GM23338 (cell line): ENCODE measurements at places on chromosomes 6 and 20. TPM values are rescaled to one million over a fixed set of nuclear protein-coding genes. Genes with fewer than 3 reads are reported as not detected.

DNA sequence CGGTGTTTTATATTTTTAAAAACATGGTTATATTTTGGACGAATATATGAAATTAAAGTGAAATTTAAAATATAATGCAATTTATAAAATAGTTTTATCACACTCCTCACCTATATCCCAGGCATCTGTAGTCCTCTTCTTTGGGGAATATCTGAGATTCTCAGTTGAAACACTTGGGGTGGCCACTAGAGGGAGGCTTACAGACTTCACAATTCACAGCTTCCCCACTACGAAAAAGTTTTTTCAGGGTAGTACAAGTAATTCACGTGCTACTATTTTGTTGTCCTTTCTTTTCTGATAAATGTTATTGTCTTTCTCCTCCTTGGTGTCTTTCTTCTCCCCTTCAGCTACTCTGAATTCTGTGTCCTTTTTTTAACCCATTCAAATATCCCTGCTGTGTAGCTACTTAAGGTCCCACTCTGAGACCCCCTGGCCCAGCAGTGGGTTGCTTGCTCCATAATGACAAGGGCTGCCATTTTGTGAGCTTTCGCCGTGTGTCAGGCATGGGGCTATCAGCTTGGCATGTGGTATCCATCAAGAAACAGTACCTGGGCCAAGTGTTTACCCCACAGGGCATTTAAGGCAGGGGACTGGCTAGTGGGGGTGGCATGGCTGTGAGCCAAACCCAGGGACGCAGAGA lies 43.6 kb upstream of the PHACTR3 start:
- peaks cover 4% of the 10 kb centered on the region; the same call in 1 of the 2 replicates for H3K27me3 ChIP-seq
- H3K4me1 ChIP-seq = no peaks in the 10 kb centered on the region; the same call in 1 of the 2 replicates
- no peaks in the 10 kb centered on the region for H3K36me3 ChIP-seq
- peak; percentile 73 for DNase-seq
- H3K4me3 ChIP-seq = no peak overlapping the region

- H3K27ac ChIP-seq = no peak overlapping the region
- no peak for DNase-seq
- no peaks in the 10 kb centered on the region for H3K27me3 ChIP-seq
- H3K4me1 ChIP-seq = peaks cover 55% of the 10 kb centered on the region
- H3K36me3 ChIP-seq = no peaks in the 10 kb centered on the region
- no peak overlapping the region for H3K4me3 ChIP-seq
Measured at GRCh38 chr20:51702556-51702955, 65.6 kb downstream of the ATP9A start.

- peaks cover 19% of the 10 kb centered on the region for H3K36me3 ChIP-seq
- no peak overlapping the region for H3K4me3 ChIP-seq
- no peak for DNase-seq
- H3K4me1 ChIP-seq = no peaks in the 10 kb centered on the region
Measured at GRCh38 chr6:56169366-56169765, 78.0 kb downstream of the COL21A1 start.

GRCh38 chr6:7341989-7342742 lies 29.2 kb upstream of the SSR1 start:
- no peaks in the 10 kb centered on the region for H3K4me1 ChIP-seq
- H3K27me3 ChIP-seq = no peaks in the 10 kb centered on the region
- DNase-seq = no peak
- H3K36me3 ChIP-seq = no peaks in the 10 kb centered on the region
- no peak overlapping the region for H3K27ac ChIP-seq
- no peak overlapping the region for H3K4me3 ChIP-seq

- no peaks in the 10 kb centered on the region for H3K27me3 ChIP-seq
- DNase-seq = no peak
- no peak overlapping the region for H3K27ac ChIP-seq
Measured at GRCh38 chr6:124432620-124433019, 529.6 kb upstream of the RNF217 start.

DNA sequence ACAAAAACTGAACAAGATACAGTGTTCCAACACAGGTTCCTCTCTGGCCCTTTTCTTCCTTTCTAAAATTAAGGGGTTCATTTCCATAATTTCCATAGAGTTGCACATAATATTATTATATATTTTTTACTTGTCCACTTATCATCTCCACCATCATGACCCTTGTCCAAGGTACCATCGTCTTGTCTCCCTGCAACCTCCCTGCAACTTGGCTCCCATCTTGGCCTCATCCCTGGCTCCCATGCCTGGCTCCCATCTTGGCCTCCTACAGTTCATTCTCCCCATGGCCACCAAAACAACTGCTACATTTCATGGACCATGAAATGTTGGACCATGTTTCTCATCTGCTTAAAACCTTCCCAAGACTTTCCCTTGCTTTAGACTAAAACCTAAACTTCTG lies 3.1 kb upstream of the KCNB1 start:
- H3K36me3 ChIP-seq = no peaks in the 10 kb centered on the region
- H3K27me3 ChIP-seq = peaks cover 40% of the 10 kb centered on the region
- H3K4me3 ChIP-seq = no peak overlapping the region
- DNase-seq = no peak
- no peak overlapping the region for H3K27ac ChIP-seq

- no peak for DNase-seq
- H3K36me3 ChIP-seq = no peaks in the 10 kb centered on the region
- H3K27me3 ChIP-seq = no peaks in the 10 kb centered on the region
- no peak overlapping the region for H3K4me3 ChIP-seq
- no peak overlapping the region for H3K27ac ChIP-seq
- H3K4me1 ChIP-seq = no peaks in the 10 kb centered on the region
Measured at GRCh38 chr20:43975096-43975768, 60.6 kb downstream of the TOX2 start.

DNA sequence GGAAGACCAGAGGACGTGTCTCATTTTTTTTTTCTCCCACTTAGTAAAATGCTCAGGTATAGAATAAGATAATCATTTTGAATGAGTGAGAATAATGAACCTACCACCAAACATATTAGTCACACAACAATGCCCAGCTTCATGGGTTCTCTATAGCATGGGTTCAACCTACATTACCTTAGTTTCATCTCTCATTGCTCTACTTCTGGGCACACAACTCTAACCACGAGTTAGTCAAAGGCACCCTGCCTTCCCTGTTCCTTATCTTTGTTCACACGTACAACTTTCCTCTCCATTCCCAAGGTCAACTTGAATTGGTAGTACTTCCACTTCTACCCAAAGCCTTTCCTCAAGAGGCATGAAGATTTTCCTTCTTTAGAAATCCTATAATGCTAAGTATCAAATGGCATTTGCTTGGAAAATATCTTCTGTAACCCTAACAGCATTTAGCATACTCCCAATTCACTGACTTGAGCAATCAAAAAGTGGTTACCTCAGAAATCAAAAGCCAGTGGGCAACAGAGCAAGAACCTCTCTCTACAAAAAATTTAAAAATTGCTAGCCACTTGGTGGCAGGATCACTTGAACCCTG lies 20.9 kb downstream of the DEK start:
- no peak for DNase-seq
- H3K36me3 ChIP-seq = peaks cover 41% of the 10 kb centered on the region
- H3K4me3 ChIP-seq = no peak overlapping the region
- no peaks in the 10 kb centered on the region for H3K4me1 ChIP-seq
- H3K27me3 ChIP-seq = no peaks in the 10 kb centered on the region

- H3K36me3 ChIP-seq = no peaks in the 10 kb centered on the region
- no peak overlapping the region for H3K4me3 ChIP-seq
- H3K4me1 ChIP-seq = no peaks in the 10 kb centered on the region
- no peak for DNase-seq
- H3K27me3 ChIP-seq = no peaks in the 10 kb centered on the region
Measured at GRCh38 chr6:39599973-39600372, 125.2 kb downstream of the KIF6 start.

- H3K36me3 ChIP-seq = no peaks in the 10 kb centered on the region
- no peaks in the 10 kb centered on the region for H3K4me1 ChIP-seq
- no peak overlapping the region for H3K27ac ChIP-seq
- H3K4me3 ChIP-seq = no peak overlapping the region
- no peak for DNase-seq
Measured at GRCh38 chr6:16200321-16200883, 38.0 kb upstream of the GMPR start.

DNA sequence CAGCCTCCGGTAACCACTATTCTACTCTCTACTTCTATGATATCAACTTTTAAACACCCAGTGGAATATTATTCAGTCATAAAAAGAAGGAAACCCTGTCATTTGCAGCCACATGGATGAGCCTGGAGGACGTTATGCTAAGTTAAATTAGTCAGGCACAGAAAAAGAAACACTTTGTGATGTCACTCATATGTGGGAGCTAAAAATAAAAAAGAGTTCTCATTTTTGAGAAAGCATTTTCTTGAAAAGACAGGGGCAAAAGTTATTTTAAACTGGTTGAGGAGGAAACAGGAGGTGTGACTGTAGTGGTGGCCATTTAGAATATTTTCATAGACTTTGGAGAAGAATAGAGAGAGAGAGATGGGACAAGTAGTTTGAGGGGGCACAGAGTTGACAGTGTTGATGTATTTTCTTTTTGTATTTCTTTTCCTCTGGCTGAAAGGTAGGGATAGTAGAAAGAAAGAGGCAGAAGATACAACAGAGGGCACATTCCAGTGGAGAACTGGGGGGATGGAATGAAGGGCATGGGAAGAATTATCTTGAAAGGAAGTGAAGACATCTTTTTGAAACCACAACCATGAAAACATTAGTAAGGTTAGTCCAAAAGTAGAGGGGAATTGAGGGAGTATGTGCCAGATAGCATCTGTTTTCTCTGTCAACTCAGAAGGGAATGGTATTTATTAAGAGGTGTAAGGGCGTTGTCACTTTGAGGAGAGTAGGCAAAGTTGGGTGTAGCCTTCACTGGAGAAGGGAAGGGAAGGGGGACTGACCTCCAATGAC lies 181.3 kb upstream of the GMDS start:
- H3K36me3 ChIP-seq = no peaks in the 10 kb centered on the region
- H3K27me3 ChIP-seq = no peaks in the 10 kb centered on the region
- H3K4me1 ChIP-seq = no peaks in the 10 kb centered on the region

DNA sequence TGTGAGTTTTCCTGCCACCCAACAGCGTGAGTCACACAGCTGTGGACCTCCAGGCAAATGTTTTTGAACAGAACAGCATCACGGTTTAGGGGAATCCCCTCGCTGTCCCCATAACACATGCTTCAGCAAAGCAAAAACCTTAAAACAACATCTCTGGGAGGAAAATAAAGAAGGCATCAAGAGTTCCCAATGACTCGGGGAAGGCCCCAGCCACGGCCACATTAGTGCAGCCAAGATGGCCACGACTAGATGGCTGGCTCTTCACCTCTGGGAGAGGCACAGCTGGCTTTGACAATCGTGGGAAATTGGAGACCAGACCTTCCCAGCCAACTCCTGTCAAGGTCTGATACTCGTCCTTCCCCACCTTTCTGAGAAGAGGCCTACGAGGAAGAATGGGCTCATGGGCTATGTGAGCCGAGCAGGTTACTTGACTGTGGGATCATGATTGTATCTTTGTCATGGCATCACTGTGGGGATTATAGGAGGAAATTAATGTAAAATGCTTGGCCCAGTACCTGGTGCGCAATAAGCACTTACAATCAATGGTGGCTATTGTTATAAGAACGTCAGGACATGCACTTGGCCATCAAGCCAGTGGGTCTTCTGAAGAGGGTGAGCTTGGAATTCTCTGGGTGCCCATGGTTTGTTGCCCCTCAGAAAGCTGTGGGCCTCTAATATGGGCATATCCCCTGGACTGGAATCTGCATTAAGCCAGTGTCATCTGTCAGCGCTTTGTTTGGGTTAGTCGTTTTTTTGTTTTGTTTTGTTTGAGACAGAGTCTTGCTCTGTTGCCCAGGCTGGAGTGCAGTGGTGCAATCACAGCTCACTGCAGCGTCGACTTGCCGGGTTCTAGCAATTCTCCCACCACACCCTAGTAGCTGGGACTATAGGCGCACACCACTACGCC lies 43.6 kb downstream of the FGD2 start:
- H3K27ac ChIP-seq = no peak overlapping the region
- DNase-seq = no peak
- no peaks in the 10 kb centered on the region; the same call in 1 of the 2 replicates for H3K36me3 ChIP-seq
- H3K4me3 ChIP-seq = no peak overlapping the region
- no peaks in the 10 kb centered on the region for H3K27me3 ChIP-seq

- H3K4me1 ChIP-seq = no peaks in the 10 kb centered on the region
- no peak for DNase-seq
- no peaks in the 10 kb centered on the region for H3K27me3 ChIP-seq
- no peak overlapping the region for H3K4me3 ChIP-seq
- no peaks in the 10 kb centered on the region for H3K36me3 ChIP-seq
Measured at GRCh38 chr6:17354700-17355403, 38.5 kb upstream of the CAP2 start.

- no peak overlapping the region for H3K4me3 ChIP-seq
- no peaks in the 10 kb centered on the region for H3K4me1 ChIP-seq
- H3K36me3 ChIP-seq = no peaks in the 10 kb centered on the region
- DNase-seq = no peak
- no peak overlapping the region for H3K27ac ChIP-seq
- H3K27me3 ChIP-seq = no peaks in the 10 kb centered on the region
Measured at GRCh38 chr6:99013661-99014060, 65.9 kb upstream of the FBXL4 start.

GRCh38 chr6:169533301-169534038 lies 168.4 kb downstream of the WDR27 start:
- H3K36me3 ChIP-seq = peaks cover 10% of the 10 kb centered on the region; the same call in 1 of the 2 replicates
- no peak overlapping the region for H3K27ac ChIP-seq
- H3K4me3 ChIP-seq = no peak overlapping the region

DNA sequence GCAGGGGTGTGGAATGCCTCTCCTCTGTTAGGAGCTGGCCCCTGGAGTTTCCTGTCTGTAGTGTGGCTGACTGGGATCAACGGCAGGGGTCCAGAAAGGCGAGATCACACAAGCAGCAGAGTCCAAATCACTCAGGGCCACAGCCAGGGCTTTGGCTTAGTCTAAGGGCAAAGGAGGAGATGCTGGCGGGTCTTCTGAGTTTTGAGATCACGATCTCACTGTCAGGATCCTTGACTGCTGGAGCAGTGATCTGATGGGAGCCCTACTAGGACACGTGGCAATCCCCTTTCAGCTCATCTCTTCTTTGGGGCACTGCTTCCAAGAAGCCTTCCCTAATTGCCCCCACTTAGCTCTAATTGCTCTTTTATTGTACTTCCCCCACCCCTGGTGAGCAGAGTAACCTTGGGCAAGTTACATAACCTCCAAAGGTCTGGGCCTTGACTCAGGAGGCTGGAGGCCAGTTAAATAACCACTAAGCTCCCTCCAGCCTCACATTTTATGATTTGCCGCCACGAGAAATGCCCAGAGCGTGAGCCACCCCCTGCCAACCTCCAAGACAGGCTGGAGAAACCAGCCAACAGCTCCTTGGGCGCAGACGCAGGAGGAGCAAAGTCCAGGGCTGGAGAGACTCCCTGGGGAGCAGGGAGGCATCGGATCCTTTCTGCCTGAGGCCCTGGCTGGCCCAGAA lies 12.0 kb downstream of the KCNK5 start:
- H3K4me3 ChIP-seq = 0 out of 2 replicates have a peak overlapping the region, but pooled peaks have one; percentile 24
- H3K36me3 ChIP-seq = peaks cover 6% of the 10 kb centered on the region; the same call in 1 of the 2 replicates
- H3K27ac ChIP-seq = peak overlapping the region; percentile 53
- H3K4me1 ChIP-seq = peaks cover 58% of the 10 kb centered on the region
- DNase-seq = peak; percentile 26

TBXT gene
- total RNA-seq = 0.39 TPM in 1 of 2 replicates, not detected in the other

FOXC1 gene
- 0.10 and 0.27 TPM in 2 replicates for total RNA-seq

B3GAT2 gene
- total RNA-seq = 1.0 and 1.8 TPM in 2 replicates

ULBP1 gene
- 1.0 and 1.7 TPM in 2 replicates for total RNA-seq

C6orf15 gene
- not detected in 2 replicates for total RNA-seq

GSTA2 gene
- not detected in 2 replicates for total RNA-seq
